HuH-7.5 (cell line): ENCODE measurements at places on chromosomes 1 and 21.

GRCh38 chr1:228315945-228316588, 90.6 kb downstream of the TRIM11 start:
- no peak for DNase-seq

DNA sequence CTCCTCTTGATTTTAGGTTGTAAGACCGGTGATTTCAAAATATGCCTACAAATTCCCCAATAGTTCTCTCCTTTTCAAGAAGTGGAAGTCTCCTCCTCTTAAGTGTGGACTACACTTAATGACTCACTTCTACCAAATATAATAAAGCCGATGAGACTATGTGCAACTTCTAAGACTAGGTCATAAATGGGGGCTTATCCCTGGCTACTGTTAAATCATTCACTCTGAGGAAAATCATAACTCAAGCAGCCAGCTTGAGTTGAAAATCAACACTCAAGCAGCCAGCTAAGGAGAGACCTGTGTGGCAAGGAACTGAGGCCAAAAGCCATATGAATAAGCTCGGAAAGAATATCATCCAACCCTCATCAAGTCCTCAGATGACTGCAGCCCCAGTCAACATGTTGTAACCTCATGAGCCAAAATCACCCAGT, 49.6 kb upstream of the PSMG1 start:
- DNase-seq, result no peak

DNA sequence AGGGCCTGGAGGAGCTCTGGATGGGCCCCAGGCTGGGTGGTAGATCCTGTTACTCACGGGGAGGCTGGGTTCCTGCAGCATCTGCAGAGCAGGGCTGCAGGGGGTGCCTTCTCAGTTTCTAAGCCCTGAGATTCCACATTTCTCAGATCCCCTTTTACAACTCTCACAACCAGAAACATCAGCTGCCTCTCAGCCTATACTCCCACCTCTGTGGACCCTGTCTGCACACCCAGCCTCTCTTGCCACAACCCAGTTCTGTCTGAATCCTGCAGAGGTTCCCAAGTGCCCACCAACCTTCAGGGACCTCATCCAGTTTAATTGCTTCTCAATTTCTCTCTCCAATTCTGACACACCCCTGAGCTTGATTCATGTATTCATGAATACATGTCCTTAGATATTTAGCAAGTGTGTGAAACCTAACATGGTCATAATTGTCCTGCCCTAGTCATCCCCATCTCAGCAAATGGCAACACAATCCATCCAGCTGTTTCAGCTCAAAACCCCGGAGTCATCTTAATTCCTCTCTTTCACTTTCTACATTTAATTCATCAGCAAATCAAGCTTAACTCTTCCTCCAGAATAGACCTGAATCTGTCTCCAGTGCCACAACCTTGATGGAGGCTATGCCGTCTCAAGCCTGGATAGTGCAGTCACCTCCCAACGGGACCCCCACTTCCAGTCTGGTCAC, 57.0 kb upstream of the NEK2 start:
- DNase-seq, result no peak

DNA sequence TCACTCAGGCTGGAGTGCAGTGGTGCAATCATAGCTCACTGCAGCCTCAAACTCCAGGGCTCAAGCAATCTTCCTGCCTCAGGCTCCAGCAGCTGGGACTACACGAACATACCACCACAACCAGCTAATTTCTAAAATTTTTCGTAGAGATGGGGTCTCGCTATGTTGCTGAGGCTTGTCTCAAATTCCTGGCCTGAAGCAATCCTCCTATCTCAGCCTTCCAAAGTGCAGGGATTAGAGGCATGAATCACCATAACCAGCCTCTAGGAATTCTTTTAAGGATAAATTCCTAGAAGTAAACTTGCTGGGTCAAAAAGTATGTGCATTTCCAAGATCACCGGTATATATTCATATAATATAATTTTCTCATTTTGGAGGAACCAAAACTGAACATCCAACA, 17.6 kb upstream of the HUNK start:
- DNase-seq, result no peak

GRCh38 chr1:110515891-110516290, 3.1 kb downstream of the KCNA10 start:
- DNase-seq, result no peak

GRCh38 chr21:42942244-42942643, 16.8 kb upstream of the ERVH48-1 start:
- DNase-seq, result no peak

- no peak for DNase-seq
Observed at GRCh38 chr1:41963636-41964035, 44.9 kb upstream of the HIVEP3 start.

GRCh38 chr1:82390627-82391026, 589.9 kb downstream of the ADGRL2 start:
- DNase-seq, result no peak

DNA sequence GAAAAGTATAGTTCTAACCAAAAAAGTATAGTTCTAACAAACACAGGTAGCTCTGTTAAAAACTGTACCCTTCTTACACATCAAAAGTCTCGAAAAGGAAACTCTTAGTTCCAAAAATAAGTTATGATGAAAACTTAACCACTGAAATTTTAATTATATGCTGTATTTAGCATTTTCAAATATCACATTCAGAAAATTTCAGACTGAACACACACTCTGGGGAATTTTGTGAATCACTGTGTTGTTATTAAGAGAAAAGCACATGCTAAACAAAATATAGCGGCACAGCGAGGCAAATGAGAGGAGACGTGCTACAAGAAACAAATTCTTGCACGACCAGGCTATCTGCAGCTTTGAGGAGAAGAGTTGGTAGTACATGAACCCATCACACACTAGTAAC, 30.4 kb downstream of the VAV3 start:
- DNase-seq, result no peak

GRCh38 chr1:24364975-24365678, 46.0 kb downstream of the GRHL3 start:
- no peak for DNase-seq

GRCh38 chr1:185790194-185790735, 56.1 kb downstream of the HMCN1 start:
- DNase-seq, result no peak

- peak; percentile 88 for DNase-seq
Observed at GRCh38 chr1:161098210-161099068, at the start of gene KLHDC9. Gene KLHDC9 (plus strand): TSS chr1:161098361. CDS start chr1:161098536, 175 bp downstream.
